ENCODE measurements at places on chromosomes 11 and 22.
A peak's percentile ranks its signal among the peaks of the same experiment; 100 is the strongest.

DNA sequence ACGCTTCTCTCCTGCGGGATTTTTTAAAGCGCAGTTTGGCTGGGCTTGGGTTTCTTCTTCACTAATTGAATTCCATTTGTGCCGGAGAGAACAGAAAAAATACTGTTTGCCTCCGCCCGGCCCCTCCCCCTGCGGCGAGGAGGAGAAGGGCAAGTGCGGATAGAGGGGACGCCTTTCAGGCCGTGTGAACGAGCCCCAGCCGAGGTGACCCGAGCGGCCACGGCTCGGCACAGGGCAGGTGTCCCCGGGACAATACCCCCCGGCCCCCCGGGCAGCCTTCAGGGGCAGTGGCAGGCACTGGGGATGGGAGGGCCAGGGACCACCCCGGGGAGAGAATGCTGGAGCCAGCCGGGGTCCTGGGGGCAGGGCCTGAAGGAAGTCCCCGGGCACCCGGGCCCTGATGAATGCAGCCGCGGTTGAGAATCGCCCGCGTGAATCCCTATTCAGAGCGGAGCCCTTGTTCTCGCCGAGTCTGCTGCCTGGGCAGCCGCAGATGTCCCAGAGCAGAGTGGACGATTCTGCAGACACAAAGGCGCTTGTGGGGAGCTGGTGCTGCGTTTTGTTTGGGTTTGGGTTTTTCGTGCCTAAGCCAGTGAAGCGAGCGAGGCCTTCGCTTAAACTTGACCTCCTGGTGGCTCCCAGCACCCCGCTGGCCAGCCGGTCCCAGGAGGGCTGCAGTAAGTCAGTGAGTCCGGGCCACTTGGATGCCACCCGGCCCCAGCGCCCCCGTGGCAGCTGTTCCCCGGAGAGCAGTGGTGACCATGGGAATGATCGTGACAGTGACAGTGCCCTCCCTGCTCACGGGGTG is 96.0 kb downstream of the WNT7B start:
- DNase-seq = no peak

- DNase-seq = no peak
These were observed 18.7 kb upstream of the TMPRSS5 start for GRCh38 chr11:113724778-113725177.

GRCh38 chr11:35138606-35138942 is 397 bp upstream of the CD44 start:
- no peak for DNase-seq

- no peak for DNase-seq
These were observed 11.7 kb upstream of the UCP3 start for GRCh38 chr11:74020539-74020938.

DNA sequence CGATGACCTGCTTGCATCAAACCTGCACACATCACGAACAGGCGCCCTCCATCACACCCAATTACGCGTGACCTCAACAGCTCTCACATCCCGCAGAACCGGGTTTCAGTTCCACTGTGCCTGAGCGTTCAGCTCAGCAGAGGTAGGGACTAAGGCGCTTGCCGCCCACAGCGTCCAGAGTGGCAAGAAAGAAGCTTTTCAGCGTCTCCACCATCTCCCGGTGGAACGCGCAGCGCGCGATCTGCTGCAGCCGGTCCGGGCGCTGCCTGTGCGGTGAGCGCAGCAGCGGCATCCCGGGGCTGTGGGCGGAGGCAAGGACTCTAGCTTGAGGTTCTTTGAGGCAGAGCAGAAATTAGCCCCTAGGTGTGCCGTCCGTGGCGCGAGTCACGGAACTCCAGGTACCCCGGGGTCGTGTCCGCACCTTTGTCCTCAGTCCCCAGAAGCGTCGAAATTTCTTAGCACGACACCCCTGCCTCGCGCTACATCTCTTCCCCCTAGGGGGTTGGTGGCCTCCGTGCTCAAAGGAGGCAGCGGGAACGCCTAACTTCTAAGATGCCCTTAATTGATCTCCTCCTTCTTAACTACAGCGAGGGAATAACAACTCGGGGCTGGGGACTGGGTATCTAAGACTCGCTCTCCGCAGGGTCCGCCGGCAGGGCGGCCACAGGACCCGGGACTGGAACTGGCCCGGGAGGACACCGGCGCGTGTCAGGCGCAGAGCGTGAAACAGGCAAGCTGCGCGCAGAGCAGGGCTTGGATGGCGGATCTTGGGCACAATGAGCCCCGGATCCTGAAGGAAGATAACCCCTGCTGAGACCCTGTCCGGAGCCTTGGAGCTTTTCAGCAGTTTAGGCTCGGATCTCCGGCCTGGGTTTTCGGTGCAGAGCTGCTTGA is 1.7 kb upstream of the CALCA start:
- no peak for DNase-seq

- no peak for DNase-seq
These were observed 2.8 kb downstream of the IL17RA start for GRCh38 chr22:17087498-17088131.

DNA sequence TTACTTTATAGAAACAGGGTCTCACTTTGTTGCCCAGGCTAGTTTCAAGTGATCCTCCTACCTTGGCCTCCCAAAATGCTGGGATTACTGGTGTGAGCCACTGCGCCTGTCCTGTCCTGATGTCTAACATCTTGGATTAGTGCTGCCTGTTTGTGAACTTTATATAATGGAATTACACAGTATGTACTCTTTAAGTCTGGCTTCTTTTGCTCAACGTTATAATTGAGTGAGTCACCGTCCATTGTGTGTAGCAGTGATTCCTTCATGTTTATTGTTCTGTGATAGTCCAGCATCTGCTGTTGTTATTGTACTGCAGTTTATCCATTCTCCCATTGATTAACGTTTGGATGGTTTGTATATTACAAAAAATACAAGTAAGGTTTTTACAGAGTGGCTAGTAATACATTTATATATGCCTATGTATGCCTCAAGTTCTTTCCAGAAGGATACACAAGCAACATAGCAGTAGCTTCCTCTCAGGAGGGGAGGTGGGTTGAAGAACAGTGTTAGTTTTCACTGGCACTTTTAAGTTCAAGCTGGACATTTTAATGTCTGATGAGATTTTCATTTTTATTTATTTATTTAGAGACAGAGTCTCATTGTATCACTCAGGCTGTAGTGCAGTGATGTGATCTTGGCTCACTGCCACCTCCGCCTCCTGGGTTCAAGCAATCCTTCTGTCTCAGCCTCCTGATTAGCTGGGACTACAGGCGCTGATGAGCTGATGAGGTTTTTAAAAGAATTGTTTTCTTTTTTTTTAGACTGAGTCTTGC is 25.2 kb upstream of the MICALL1 start:
- no peak for DNase-seq

GRCh38 chr11:78221396-78222315 is 32.9 kb downstream of the USP35 start:
- DNase-seq = no peak

DNA sequence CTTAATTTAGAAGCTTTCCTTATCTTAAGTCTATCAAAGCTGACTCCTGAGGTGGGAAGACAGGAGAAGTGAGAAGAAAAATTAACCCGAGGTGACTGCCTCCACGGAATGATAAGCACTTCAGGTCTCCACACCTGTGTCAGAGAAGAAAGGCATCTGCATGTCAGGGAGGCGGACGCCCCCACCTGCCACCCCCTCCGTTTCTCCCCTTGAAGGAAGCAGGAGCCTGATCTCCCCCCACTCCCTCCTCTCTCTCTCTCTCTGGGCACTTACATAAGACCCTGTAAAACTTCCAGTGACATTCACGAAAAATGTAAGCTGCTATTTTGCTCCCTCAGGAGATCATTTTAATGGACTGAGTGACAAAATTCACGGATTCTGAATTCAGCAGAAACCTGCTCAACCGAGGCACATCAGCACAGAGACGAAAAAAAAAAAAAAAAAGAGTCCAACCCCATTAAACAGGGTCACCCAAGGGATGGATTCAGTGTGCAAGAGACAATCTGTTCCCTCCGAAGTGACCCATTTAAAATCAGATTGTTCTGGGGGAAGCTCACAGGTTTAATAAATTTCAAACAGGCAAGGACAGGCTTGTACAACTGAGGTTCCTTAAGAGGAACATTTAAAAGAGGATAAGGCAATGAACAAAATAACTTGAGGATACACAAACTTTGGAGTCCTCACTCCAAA is 1.5 kb downstream of the LARGE1 start:
- DNase-seq = no peak

DNA sequence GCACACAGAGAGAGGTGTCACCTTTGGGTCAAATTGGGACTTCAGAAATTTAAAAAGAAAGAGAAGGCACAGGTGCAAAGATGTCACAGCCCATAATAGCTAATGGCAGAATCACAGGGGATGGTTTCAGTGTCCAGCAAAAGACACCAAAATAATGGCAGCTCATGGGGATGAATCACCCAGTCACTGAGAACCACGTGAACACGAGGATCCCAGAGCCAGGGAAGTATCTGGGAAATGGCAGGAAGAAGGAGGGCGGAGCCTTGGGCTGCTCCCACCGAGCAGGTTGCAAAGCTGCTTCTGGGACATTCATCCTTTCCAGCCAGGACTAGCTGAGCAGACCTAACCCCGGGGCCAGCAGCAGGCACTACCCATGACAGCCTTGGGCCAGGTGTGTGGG is 45.6 kb downstream of the TRMU start:
- DNase-seq = no peak

DNA sequence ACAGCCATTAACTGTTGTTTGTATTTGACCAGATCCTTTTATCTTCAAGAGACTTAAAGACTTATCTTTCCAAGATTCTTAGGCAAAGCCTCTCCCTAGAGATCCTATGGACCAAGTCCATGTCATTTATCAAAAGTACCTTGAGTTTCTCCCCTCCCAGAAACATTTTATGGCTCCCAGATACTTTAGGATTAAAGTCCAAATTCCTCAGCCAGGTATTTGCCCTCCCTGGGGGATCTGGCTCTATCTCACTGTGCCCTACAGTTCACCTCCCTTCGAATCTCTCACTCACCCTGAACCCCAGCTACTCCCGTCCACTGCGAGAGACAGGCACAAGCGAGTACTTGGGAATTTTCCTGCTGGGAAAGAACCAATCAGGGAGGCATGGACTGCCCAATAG is 11.9 kb downstream of the MS4A8 start:
- no peak for DNase-seq

- no peak for DNase-seq
These were observed 12.0 kb downstream of the ATXN10 start for GRCh38 chr22:45683680-45684079.

- no peak for DNase-seq
These were observed 178.7 kb downstream of the CADM1 start for GRCh38 chr11:115325523-115325922.

GRCh38 chr11:61553373-61554171 is 27.3 kb downstream of the SYT7 start:
- DNase-seq = no peak

DNA sequence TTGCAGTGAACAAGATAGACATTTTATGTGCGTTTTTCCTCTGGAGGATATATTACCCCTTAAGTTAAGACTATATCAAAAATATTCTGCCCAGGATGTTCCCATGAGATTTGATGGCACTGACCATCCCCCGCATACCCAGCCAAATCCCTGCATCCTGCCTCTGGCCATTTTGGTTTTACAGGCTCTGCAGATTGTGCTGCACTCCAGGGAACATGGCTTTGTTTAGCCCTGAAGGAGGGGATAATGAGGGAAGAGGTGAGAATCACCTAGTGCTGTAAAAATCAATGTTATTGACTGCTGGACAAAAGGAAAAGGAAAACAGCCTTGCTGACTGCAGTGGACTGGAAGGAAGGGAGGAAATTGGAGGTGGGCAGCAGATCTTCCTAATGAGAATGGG is 717.4 kb downstream of the DLG2 start:
- no peak for DNase-seq

DNA sequence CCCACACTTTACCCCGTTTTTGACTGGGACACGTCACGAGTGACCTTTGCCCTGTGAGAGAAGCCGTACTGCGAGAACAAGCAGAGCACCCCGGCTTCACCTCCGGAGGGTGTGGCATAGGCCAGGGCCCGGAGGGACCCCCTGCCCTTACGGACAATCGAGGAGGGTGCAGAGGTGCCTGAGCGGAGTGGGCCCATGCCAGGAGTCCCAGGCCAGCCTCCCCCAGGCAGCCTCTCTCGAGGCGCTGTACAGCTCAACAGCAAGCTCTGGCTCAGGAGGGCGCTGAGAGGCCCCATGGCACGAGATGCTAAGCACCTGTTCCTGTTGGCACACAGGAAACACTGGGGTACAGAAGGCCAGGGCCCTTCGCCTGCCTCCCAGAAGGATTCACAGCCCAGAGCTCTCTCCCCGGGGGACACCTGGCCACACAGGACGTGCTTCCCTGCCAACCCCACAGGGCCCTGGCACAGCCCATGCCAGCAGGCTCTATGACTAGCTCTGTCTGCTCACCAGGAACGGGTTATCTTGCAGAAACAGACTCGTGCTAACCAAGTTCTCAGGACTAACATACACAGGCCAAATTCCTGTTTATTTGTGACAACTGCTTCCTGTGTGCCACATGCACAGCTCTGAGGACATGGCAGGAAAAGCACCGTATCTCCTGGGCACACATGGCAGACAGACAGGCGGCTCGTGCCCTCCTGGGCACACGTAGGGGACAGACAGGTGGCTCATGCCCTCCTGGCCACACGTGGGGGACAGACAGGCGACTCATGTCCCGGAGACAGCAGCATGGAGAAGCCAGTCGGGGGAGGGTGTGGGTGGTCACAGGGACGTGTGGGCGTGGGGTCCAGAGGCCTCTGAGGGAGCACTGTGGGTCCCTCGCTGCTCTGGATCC is 11.6 kb downstream of the TOLLIP start:
- DNase-seq = no peak

- DNase-seq = no peak
These were observed 62.7 kb downstream of the STK33 start for GRCh38 chr11:8531312-8531711.

DNA sequence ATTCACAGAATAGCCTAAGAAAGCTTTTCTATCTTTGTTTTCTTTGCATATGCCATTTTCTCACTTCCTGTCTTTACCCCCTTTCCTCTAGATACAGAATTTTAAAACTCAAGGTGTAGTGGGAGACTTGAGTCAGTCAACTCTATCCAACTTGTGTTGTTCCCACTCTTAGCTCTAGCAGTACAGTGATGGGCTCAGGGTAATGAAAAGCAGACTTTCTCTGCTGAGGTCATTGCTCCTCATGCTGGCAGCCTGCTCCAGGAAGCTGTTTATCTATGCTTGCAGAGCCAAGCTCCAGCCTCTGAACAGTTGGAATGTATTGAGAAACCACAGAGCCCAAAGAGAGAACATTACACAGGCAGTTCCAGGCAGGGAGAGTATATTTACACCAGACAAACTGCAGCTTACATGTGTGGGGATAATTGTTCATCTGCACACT is 68.1 kb downstream of the CSTPP1 start:
- DNase-seq = peak; percentile 87

DNA sequence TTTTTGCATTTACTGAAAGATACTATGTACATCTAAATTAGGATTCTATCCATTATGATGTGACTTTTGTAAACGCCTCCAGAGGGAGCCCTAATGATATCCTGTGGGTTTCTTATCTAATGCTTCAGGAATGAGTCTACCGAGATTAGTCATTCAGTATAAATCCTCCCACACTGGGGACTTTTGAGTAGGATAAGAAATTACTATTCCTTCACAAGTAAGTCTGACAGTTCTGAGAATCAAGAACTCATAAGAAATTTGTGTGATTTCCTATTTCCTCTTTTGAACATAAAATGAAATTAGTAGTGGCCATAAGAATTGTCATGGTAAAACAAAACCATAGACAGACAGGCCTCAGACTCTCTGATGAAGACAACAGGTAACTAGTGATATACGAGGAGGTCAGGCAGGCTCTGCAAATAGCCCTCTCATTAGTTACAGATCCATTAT is 10.0 kb upstream of the OR5M1 start:
- no peak for DNase-seq

All from C1 segment of cervical spinal cord (tissue), 14 donors.